ENCODE measurements at places on chromosomes 3 and 15.

- no peak for DNase-seq
These were observed 22.2 kb downstream of the GRAMD2A start for GRCh38 chr15:72175186-72176044.

GRCh38 chr3:59115364-59116232 lies 65.8 kb upstream of the CFAP20DC start:
- DNase-seq = no peak

- no peak for DNase-seq
These were observed 44.8 kb downstream of the ANP32A start for GRCh38 chr15:68775671-68776476.

GRCh38 chr15:62035256-62035924 lies 24.9 kb downstream of the VPS13C start:
- DNase-seq = peak; percentile 13

- no peak for DNase-seq
These were observed 267.4 kb upstream of the HES1 start for GRCh38 chr3:193868590-193868989.

- no peak for DNase-seq
These were observed 19.1 kb downstream of the DUSP7 start for GRCh38 chr3:52037291-52037690.
